ENCODE measurements at places on chromosomes 16 and 17.
A peak's percentile ranks its signal among the peaks of the same experiment; 100 is the strongest.

- no peak for DNase-seq
These were observed 100.9 kb downstream of the USP22 start for GRCh38 chr17:20941872-20942271.

- peak; percentile 12 for DNase-seq
These were observed 554 bp downstream of the MTSS2 start for GRCh38 chr16:70685061-70685937.

DNA sequence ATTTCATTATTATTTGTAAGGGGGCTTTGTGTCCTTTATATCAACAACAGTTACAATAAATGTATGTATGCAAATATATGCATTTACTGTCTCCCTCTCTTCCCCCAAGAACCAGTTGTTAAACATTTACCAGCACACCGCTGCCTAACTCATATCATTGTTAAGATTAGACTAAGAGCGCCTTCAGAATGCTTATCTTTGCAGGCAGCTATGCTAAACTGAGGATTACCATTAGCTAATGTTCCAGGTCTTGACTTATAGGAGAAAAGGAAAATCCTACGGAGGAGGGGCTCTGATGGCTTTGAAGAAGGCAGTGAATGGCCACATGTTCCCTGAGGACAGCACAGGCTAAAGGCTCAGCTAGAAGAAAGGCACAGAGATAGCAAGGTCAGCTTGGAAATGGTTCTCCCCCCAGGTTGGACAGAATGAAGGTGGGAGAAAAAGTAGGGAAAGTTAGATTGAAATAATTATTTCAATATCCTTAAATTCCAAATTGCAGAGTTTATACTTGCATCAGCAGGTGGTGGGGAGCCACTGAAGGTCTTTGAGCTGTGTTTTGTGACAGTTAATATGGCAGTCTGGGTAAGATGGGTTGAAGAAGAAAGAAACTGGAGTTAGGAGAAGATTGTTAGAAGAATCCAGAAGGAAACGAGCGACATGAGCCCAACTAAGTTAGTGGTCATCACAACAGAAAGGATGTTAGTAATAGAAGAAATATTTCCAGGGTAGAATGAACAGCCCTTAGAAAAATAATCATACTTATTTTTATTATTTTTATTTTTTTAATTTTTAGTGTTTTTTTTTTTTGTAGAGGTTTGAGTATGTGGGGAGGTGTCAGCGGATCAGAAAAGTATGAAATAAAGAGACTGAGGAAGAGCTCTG, 87.0 kb upstream of the MAF start:
- DNase-seq: no peak

DNA sequence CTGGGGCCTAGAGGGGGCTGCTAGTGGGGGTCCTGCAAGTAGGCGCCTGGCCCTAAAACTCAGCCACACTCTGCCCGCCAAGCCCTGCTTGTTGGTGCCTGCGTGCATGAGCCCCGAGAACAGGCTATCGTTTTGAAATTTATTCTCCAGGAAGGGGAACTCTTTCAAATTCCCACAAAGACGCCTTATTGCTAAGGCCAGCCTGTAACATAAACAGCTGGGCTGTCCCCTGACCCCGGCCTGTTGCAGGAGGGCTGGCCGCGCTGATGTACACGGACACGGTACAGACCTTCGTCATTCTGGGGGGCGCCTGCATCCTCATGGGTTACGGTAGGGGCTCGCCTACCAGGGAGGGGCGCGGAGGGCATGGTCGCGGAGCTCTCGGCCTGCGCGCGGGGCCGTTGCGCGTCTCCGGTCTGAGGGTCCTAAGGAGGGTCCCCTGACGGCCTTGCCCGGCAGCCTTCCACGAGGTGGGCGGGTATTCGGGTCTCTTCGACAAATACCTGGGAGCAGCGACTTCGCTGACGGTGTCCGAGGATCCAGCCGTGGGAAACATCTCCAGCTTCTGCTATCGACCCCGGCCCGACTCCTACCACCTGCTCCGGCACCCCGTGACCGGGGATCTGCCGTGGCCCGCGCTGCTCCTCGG, 4.3 kb downstream of the SLC5A2 start:
- DNase-seq: no peak

Data from suppressor macrophage treated with lipopolysaccharide for 4 hours (primary cell).